GM12891 (cell line): ENCODE measurements at places on chromosomes 4 and X.

DNA sequence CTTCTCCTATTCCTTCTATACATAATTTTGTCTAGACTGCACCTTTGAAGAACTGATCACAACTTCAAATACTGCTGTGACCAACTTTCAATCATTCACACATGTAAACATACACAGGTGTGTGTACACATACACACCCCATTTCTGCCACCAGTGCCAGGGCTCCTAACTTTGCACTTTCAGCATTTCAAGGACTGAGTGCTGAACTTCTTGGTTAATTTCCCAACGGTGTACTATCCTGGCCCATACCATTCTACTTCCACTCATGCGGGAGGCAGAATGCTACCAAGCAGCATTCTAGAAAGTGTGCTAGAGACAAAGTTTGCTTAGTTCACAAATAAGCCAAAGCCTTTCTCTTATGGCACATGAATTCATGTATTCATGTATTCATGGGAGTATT is 51.2 kb downstream of the RPGR start:
- DNase-seq, result no peak

- no peak for DNase-seq
Measured at GRCh38 chr4:141871086-141871770, 234.8 kb downstream of the IL15 start.

GRCh38 chr4:190014771-190015537 is 12.1 kb downstream of the FRG2 start:
- DNase-seq, result no peak

DNA sequence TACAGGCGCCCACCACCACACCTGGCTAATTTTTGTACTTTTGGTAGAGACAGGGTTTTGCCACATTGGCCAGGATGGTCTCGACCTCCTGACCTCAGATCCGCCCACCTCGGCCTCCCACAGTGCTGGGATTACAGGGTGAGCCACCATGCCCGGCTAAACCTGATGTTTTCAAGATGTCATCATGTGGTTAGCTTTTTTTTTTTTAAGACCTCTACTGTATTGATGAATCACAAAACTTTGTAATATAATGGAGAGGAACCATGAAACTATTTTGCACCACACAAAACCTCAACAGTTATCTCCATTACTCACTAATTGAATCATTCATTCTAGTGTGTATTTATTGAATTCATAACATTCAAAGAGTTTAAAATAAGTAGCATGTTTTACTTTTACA is 94.7 kb upstream of the NEIL3 start:
- DNase-seq, result no peak

DNA sequence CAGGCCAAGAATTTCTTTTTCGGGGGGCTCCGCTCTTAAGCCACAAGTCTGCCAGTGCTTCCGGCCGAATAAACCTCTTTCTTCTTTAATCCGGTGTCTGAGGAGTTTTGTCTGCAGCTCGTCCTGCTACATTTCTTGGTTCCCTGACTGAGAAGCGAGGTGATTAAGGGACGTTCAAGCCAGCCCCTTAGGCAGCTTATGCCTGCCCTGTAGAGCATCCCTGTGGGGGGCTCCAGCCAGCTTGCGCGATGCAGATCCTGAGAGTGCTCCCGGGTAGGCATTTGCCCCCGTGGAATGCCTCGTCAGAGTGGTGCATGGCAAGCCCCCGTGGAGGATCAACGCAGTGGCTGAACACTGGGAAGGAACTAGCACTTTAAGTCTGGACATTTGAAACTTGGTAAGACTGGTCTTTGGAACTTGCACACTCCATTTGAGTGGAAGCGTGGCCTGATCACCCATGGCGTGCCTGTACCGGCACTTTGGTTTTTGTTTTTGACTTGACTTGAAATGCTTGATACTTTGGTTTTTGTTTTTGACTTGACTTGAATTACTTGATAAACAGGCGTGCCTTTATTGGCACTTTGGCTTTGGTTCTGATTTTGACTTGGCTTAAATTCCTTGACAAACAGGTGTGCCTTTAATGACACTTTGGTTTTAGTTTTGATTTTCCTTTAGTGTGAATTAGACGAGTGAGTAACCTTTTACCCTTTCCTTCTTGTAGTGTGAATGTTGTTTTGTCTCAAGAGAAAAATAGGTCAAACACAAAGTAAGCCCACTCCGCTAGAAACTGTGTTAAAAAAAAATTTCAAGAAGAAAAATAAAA is 6.1 kb downstream of the ACOX3 start:
- DNase-seq, result no peak

DNA sequence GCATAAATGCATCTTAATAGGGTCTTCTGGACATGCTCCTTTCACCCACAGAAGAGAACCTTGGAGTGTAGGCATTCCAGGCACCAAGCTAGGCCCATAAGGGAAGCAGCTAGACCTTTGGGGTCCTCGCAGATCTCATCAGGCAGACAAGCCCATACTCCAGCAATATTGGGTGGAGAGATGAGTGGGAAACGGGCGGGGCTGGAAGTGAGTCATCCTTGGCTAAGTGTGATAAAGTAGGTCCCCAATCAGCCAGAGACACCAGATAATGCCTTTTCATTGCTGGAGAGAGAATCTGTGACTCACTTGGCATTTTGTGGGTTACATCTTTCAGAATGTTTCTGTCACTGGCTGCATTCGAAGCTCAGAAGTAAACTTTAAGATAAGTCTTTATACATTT is 133.3 kb upstream of the MBNL3 start:
- no peak for DNase-seq

DNA sequence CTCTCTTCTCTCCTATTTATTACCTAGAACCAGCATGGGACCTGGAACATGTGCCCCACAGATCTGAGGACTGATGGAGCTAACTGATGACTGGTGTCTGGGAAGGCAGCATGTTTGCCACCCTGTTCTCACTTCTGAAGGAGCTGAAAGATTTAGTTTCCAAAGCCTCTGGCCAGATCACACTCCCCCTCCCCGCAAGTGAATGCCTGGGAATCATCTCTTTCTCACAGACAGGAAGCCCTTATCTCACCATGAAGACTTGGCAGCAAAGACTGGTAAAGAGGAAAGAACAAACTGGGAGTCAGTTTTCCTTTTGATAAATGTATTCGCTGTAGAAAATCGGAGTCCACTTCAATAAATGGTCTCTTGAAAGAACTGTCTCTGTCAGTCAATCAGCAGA is 21.0 kb upstream of the PCYT1B start:
- no peak for DNase-seq

DNA sequence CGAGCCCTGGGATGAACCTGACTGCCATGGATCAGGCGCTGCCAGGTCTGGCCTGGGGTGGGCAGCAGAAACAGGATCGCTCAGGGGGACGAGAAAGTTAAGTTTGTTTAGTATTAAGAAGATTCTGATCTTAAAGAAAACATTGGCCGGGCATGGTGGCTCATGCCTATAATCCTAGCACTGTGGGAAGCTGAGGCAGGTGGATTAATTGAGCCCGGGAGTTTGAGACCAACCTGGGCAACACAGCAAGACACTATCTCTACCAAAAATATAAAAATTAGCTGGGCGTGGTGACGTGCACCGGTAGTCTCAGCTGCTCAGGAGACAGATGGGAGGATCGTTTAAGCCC is 696 bp upstream of the FLNA start:
- no peak for DNase-seq

GRCh38 chr4:54318904-54319303 is 89.8 kb downstream of the PDGFRA start:
- DNase-seq, result peak; percentile 17

DNA sequence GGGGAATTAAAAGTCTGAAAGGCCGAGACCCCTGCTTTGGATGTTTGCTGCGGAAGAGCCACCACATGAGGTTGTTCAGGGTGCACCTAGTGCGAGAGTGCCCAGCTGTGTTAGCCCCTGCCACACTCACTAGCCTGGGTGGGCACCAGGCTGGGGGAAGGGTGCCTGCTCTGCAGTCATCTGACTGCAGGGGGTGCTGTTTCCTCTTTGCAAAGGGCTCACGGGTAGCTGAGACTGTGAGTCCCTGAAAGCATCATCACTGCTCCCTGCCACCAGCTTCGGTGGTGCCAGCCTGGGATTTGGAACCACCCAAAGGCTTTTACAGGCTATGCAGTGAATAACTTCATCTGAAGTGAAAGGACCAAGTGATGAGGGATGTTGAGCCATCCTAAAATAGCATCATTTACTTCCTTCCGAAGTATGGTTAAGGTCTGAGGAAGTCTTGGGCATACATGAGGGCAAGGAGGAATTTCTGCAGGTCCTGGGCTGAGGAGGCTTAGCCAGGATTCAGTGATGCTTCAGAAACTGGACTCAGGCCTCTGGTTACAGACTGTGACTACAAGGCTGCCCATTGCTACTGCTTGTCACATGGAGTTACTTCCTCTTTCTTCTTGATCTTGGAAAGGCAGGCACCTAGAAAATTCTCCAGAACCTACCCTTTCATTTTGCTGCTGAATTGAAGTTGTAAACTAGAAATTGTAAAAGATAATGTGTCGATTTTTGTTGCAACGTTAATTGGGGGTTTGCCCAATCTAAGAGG is 293.2 kb upstream of the PRPS2 start:
- peak; percentile 2 for DNase-seq

DNA sequence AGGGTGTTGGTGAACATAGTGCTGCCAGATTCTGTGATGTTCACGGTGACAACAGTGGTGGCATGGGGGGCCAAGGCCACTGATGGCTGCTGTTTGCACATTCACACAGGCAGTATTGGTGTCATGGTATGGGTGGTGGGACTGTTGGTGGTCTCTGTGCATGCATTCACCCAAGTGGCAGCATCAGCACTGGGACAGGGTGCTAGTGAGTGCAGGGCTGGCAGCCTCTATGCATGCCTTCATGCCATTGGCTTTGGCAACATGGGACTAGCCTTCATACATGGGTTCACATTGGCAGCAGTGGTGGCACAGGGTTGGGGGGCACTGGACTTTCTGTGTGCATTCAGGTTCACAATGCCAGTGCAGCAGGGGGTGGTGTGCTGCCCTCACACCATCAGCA is 489.7 kb upstream of the FGF16 start:
- DNase-seq, result no peak

DNA sequence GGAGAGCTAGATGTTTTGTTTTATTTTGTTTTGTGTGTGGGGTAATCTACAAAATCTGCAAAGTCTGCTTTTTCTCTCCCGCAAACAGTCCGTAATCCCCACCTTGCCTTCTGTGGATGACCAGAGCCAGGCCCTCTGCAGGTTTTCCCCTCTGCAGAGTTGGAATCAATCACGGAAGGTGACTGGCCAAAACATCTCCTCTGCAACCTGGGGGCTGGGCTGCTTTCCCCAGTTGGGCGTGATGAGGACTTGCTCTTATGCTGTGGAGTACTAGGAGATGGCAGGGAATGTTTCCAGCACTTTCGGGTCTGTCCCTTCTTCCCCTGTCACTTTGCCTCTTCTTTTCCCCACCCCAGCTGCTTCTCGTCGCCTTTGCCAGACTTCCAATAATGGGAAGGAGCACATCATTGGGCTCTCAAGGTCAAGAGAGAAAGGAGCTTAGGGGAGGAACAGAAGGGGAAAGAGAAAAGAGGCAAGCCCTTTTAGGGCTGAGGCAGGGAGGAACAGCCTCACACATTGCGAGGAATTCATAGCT is 1.1 kb downstream of the TMEM35A start:
- no peak for DNase-seq

DNA sequence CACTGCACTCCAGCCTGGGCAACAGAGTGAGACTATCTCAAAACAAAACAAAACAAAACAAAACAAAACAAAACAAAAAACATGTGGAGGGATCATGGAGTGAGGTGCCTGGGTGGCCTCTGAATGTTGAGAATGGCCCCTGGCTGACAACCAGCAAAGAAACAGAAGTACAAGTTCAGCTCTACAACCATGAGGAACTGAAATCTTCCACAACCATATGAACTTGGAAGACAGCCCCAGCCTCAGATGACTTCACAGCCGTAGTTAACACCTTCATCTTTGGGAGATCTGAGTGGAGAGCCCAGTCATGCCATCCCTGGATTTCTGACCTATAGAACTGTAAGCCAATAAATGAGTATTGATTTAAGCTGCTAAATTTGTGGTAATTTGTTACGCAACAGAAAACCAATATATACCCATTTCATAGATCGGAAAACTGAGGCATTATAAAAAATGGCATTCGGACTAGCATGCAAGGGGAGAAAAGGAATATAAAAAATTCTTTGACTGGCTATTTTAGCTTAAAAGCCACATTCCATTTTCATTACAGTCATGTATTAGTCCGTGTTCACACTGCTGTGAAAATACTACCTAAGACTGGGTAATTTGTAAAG is 138.7 kb upstream of the RAPGEF2 start:
- DNase-seq, result no peak

- DNase-seq, result no peak
Measured at GRCh38 chr4:165328708-165329107, 1.2 kb downstream of the MSMO1 start.

DNA sequence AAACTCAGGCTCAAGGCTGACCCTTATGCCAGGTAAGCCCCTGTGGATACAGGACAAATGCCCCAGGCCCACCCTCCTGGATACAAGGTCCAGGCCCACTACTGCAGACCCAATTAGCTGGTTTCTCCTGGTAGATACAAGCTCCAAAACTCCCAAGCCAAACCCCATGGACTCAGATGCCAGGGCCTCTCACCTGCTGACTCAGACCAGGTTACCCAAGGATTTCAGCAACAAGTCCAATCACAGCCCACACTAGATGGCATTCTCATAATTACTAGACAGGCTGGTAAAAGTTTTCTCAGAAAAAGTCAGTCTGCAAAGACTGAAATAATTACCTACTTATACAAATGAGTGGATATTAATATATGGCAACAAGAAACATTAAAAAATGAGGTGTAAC is 87.0 kb downstream of the KLF8 start:
- DNase-seq, result no peak

DNA sequence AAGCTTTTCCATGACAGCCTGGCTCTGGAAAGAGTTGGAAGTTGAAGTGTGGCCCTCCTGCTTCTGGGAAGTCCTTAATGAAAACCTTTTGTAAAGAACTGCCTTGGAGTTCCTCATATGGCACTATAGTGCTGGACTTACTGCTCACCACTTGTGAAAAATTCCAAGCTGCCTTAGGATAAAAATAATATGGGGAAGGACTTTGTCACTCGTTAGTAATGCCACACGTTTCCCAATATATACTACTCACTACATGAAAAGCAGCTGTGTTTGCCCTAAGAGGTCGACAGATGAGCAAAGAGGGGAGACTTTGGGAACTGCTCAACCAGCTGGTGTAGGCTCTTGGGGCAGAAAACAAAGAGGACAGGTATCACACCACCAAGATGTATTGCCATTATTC is 11.7 kb downstream of the OPHN1 start:
- DNase-seq, result no peak

- no peak for DNase-seq
Measured at GRCh38 chr4:26873391-26874026, 12.9 kb downstream of the STIM2 start.

GRCh38 chr4:2428496-2429213 is 9.9 kb downstream of the CFAP99 start:
- DNase-seq, result no peak

DNA sequence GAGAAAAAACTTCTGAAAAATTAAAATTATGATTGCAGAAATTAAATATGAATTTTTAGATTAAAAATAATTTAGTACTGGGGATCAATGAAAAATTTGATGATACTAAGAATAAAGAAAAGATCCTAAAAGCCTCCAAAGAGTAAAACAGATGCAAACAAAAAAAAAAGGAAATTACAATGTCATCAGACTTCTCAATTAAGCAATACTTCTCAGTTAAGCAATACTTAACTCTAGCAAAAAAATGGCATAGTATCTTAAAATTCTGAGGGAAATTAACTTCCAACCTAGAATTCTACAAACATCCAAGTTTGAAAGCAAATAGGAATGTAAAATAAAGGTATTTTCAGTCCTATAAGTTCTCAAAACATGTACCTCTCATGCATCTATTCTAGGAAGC is 141.2 kb upstream of the INTU start:
- DNase-seq, result no peak
